ENCODE measurements at places on chromosomes 7 and 10.

DNA sequence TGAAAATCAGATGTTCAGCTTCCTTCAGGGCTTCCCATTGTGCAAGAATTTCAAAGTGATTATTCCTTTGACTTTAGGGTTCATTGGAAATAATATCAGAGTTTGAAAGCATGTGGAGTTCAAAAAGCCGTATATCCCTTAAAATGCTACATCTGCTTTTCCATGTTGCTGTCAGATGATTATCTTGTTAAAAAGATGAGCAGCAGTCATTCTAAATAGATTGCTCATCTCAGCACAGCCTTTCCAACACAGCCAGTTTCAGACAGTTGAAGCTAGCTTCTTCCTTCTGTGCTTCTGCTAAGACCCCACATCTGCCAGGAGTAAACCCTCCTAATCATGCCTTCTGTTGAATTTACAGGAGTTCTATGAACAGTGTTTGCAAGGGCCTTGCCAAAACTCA lies 204.4 kb upstream of the PTER start:
- DNase-seq = no peak

- DNase-seq = no peak
These were observed 9.1 kb downstream of the USP6NL start for GRCh38 chr10:11602358-11602757.

DNA sequence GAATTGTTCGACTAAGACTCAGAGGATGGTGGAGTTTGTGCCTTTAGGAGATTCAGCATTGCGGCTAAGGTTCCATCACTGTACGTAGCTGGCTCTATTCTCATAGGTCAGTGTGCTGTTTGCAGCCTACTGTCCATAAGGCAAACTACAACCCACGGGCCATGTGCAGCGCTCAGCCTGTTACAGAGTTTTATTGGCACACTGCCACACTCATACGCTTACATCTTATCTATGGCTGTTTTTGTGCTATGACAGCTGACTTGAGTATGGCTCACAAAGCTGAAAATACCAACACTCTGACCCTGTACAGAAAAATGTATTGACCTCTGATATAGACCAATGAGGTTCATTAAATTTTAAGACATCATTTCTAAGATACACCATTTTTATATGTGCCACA lies 114.5 kb downstream of the ARID5B start:
- DNase-seq = no peak

DNA sequence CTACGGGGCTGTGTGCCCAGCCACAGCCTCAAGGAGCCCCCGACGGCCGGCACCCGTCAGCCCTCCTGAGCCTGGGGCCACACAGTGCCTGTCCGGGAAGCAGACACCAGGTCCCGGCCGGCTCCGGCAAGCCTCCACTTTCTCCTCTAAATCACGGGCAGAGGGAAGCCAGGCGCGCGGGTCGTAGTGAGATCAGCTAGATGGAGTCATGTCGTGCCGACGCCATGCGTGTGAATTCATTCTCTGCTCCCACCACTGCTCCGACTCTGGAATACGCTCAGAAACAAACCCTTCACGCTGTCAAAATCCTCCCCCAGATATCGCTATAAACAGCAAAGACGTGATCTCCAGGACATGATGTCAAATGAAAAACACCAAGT lies 93.7 kb upstream of the DNAAF5 start:
- DNase-seq = no peak

- no peak for DNase-seq
These were observed 341.9 kb downstream of the LRMDA start for GRCh38 chr10:75773231-75773780.

GRCh38 chr10:112658900-112659638 lies 212.1 kb downstream of the VTI1A start:
- DNase-seq = no peak

GRCh38 chr7:81937091-81937490 lies 167.2 kb upstream of the HGF start:
- no peak for DNase-seq

DNA sequence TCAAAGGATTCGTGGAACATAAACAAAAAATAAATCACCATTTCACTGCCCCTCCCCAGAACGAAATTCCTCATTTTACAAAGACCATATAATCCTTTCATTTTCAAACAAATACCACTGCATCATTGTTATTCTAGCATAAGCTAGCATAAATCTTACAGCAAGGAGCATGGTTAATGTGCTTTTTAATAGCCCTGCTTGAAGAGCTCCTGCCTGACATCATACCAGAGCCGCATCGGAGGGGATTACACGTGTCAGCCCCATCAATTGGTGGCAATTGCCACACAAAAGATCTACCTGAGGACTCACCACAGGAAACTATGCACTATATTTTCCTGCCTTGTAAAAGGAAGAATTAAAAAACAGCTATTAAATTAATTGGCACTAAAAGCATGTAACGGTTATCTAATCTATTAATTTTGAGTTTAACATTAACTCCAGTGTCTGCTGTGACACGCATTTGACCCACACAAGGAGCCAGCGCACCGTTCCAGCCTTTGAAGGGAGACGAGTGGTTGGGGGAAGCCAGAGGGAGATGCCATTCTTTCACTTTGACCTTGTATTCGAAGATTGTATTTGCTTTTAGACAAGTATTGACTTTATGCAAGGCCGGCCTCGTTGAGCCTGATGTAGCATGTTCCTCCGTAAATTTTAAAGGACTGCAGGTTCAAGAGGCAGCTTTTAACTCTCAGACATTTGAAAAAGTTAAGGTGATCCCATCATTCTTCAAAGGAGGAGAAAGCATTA lies 261.1 kb upstream of the RNF32 start:
- no peak for DNase-seq

DNA sequence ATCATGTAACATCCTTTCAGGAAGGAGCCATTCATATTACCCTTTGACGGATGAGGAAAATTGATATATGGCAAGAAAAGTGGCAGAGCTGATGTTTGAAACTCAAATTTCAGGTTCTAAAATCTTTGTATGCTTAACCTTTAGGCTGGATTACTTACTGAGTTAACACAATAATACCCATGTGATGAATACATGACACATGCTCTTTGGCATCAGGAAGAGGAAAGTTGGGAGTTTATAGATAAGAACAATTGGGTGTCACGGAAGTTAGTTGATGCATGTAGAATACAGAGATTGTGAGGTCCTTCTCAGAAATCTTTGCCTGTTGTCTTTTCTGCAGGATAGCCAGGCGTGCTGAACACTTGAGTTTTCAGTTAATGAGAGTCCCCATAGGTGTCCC lies 572.1 kb upstream of the POM121L12 start:
- DNase-seq = no peak

Measured in SW 1271 (cell line).